Iris pigment epithelial cell (primary cell): ENCODE measurements at places on chromosomes 6 and 20.
A peak's percentile ranks its signal among the peaks of the same experiment; 100 is the strongest.

- no peak for DNase-seq
These were observed 15.4 kb upstream of the TNFRSF6B start for GRCh38 chr20:63680857-63681608.

DNA sequence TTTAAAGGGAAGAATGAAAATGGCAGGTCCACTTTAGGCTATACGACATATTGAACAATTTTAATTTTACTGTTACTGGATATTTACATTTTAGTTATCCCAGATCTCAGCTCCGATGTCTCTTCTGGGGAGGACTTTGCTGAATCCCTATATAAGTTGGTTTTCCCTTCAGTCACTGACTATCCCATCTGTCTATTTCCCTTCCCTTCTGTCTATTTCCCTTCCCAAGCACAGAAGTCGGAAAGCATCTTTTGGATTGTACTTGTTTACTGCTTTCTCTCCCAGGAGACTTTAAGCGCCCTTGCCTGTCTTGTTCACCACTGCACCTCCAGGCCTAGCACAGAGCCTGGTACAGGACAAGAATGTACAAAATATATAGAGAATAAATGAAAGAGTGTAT lies 165.8 kb upstream of the SALL4 start:
- no peak for DNase-seq

- no peak for DNase-seq
These were observed 169.1 kb upstream of the PTCHD4 start for GRCh38 chr6:48280035-48280620.

DNA sequence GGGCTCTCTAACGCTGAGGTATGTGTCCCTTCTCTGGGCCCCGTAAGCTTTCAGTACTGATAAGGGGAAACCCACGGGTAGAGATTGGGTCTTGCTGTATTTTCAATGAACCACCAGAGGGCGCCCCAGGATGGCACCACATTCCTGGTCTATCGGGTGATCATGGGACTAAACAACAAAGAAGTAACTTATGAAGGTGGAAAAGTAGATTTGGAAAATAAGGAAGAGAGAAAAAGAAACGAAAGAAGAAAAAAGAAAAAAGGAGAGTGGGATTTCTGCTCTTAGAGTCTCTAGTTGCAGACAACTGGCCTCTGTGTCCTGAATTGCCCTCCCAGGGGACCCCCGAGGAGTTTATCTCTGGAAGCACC lies 93.8 kb downstream of the GMPR start:
- DNase-seq = peak; percentile 73

DNA sequence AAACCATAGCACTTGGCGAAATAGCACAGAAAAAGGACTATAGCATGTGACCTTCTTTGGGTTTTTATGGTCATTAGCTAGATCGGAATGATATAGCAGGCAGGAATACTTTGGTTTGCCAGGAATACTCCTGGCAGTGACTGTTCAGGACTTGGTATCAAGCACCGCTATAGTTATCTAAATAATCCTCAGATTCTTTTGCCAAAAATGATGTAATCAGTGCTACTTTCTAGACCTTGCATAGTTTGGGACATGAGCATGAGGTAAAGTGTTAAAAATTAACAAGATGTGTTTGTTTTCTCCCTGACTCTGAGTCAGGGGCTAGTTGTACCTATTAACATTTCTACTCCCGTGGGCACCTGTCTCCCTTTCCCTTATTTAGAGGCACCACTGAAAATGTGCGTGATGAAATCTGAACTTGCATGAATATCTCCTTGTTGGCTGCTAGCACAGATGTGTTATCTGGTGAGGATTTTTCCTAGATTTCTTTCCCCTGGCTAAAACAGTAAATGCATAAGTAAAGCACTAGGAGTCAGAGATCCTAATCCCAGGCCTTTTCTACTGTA lies 511.0 kb downstream of the CDKAL1 start:
- no peak for DNase-seq

GRCh38 chr6:163120223-163120622 lies 294.3 kb upstream of the QKI start:
- no peak for DNase-seq

DNA sequence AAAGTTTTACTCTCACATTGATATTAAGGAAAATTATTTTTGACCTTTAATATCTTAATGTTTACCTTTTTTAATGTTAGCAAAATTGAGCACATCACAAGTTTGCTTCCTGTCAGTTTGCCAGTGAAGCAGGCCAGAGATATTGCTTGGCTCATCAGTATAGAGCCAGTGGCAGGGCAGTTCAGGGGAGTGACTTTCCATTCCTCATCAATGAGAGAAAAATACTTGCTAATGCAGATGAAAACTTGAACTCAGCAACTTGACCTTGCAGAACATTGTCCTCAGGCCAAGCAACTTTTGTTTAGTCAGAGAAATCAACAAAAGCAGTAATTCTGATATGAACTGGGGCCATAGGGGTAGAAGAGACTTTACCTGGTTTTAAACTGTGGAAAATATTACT lies 6.9 kb downstream of the TAB2 start:
- peak; percentile 31 for DNase-seq

- DNase-seq = no peak
These were observed 30.4 kb downstream of the SLC2A4RG start for GRCh38 chr20:63769891-63770474.

GRCh38 chr6:3457710-3458602 lies 1.1 kb upstream of the SLC22A23 start:
- DNase-seq = peak; percentile 41

DNA sequence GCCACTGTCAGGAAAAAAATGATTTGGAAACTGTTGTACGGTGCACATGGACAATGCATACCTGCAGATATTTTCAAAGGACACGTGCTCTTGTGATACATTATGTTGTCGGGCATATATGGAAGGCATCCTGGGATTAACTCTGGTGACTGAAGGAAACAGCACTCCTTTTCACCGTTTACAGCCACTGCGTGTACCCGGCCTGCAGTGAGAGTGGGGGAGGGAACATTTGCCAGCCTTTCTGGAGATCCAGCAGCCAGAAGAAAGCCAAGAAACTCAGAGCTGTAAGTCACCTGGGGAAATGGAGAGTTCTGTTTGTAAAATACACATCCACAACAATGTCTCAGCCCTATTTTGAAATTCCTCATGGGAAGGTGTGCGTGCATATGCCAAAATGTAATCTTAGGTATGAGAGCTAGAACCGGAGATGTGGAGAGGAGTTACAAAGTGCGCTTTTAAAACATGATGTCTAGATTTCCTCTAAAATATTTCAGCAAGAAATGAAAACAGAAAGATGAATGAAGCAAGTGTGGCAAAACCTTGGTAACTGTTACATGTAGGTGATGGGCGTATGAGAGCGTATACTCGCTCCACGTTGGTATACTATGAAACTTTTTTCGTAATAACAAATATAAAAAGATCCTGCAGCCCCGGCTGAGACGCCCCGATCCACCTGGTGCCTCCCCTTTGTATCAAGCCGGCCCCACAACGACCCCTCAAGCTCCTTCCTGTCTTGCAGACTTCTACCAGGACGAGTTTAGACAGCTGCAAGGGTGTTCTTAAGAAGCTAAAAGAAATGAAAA lies 8.6 kb upstream of the FOXF2 start:
- no peak for DNase-seq

DNA sequence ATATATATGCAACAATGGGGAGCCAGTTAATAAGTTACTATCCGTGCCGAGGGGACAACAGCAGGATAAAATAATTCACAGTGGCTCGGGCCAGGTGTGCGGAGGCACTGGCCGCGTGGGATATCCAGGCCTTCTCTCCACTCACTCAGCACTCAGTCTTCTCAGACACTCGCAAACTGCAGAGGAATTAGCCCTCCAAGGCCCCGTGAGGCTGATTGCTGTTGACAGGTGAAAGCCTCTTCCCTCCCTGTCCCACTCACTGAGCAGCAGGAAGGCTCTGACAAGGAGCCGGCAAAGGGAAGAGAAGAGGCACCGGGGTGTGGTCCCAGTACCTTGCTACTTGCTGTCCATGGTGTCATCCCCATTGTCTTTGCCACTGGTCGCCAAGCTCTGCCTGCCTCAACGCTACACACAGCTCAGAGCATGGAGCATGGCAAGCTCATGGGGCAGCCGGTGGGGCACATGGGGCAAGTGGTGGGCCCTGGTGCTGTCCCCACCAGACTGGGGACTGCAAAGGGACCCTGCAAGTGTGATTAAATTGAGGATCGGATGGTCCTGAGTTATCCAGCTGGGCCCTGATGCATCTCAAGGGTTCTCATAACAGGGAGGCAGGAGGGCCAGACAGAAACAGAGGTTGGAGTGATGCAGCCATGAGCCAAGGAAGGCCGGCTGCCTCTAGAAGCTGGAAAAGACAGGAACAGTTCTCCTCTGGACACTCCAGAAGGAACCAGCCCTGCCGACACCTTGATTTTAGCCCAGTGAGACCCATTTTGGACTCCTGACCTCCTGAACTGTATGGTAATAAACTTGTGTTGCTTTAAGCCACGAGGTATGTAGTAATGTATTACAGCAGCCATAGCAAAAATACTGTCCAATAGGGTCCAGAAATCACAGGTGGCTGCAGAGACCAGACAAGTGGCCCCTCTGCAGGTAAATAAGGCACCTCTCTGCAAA lies 119.7 kb downstream of the PSMB1 start:
- peak; percentile 13 for DNase-seq

- no peak for DNase-seq
These were observed 168.9 kb downstream of the ZMYND8 start for GRCh38 chr20:47187450-47188195.

DNA sequence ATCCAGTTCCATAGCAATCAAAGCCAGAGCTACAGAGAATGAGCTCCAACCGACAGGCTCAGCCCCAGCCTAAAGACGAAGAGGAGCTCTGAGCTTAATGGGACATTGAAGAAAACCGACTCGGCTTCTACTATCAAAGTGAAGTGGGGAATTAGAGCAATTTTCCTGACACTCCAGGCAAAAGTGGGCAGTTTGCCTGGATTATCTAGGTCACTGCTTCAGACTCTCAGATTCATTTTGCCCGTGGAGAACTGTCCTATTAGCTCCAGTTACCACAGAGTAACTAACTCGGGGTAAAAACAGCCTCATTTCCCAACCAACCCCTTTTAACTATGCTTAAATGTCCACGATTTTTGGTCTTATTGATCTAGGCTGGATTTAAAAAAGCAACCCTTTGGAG lies 592.1 kb upstream of the NRSN1 start:
- peak; percentile 40 for DNase-seq

GRCh38 chr6:167501831-167502385 lies 177.0 kb downstream of the TTLL2 start:
- DNase-seq = no peak

DNA sequence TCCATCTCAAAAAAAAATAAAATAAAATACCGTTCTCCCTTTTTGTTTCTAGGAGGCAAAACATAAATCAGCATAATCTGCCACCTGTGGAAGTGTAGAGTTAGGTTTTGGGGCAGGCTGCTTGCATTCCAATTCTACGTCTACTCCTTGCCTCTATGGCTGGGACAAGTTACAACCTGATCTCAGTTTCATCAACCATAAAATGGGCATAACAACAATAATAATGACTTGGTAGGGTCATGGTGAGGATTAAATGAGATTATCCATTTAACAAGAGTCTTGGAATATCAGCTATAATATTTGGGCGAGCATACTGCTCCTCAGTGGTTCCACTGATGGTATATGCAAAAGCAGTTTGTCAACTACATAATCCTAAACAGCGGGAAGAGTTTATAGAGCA lies 3.7 kb upstream of the RAE1 start:
- no peak for DNase-seq

- DNase-seq = no peak
These were observed 25.0 kb downstream of the TTK start for GRCh38 chr6:80029470-80029869.

DNA sequence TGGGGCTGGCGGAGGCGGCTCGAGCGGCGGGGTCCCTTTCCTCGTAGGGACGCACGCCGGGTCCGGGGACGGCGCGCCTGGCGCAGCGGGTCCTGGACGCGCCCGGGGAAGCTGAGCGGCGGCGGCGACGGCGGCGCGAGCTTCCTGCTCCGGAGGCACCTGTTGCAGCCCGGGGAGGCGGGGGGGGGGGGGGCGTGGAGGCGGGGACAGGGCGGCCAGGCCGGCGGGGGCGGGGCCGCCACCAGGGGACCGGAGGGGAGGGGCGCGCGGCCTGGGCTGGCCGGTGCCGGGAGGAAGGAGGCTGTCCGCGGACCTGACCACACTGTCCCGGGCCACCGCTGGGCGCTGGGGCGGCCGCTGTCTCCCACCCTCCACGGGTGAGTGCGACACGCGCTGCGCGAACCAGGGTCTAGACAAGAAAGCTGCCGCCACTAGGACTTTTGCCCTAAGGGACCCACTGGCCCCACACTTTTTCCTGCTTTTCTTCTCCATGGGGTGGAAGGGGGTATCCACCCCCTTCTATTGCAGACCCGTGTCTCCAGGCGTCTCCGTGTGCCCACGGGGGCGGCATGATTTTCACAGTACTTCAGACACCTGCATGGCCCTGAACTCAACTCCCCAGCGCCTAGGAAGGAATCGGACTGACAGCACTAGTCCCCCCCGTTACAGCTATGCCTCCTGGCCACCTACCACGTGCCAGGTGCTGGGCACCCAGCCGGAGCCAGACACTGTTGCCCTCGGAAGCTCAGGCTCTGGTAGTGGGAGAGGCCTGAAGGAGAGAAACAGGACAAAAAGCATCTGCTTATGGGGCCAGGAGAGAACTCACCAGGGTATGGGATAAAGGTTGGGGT lies at the start of gene NFATC2:
TSS of gene NFATC2 (minus strand) at position 149 of the 851 bp plus-strand sequence. CDS start 220 bp downstream, outside the sequence.
- DNase-seq = no peak

DNA sequence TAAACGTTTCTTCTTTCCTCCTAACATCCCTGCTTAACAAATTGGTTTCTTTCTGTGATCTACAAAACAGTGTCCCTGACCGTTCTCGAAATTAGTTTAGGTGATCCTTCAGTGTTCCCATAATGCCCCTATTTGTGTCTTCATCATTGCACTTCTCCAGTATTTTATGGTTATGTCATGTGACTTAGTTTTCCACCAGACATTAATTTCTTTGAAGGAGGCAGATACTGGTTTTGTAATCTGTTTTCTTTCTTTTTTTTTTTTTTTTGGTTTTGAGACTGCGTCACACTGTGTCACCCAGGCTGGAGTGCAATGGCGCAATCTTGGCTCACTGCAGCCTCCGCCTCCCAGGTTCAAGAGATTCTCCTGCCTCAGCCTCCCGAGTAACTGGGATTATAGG lies 49.2 kb downstream of the FAM217A start:
- DNase-seq = no peak

DNA sequence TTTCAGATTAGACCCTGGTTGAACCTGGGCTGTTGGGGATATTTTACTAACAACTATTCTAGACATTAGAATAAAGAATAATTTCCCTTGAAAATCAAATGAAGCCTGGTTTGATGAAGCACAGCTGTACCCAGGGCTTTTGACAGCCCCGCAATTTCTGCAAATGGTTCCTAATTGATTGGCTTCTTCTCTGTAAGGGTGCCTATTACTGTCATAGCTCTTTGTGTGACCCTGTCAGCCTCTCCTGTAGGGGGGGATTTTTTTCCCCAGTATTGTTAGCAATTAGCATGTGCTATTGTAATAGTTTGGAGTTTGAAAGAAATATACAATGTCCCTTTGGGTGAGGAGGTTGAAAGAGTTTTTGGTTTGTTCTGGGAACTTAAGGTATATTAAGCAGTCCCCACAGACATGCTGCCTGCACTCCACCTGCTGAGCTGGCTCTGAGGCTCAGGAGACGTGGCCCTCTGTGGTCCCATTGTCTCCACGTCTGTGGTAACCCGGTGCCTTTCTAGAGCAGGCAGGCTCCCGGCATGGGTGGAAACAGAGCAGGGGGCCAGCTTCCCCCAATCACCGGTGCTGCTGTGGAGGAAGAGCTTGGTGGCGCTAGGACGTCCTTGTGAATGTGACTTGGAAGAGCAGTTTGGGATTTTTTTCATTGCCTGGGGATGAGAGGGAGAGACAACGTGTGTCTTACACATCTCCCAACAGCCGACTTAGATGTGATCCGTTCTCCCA lies 47.3 kb upstream of the CLDN20 start:
- DNase-seq = no peak
